ENCODE measurements at places on chromosomes 5 and 9. TPM values are rescaled to one million over a fixed set of nuclear protein-coding genes. Genes with fewer than 3 reads are reported as not detected.

The CLIC3 gene
- 6.4 TPM for total RNA-seq

The TRIM36 gene
- total RNA-seq: 16.2 TPM

The IL17B gene
- total RNA-seq: 2.9 TPM

The C8G gene
- 1.3 TPM for total RNA-seq

The SPOCK1 gene
- 31.8 TPM for total RNA-seq

The PCDHGB5 gene
- 21.5 TPM for total RNA-seq

DNA sequence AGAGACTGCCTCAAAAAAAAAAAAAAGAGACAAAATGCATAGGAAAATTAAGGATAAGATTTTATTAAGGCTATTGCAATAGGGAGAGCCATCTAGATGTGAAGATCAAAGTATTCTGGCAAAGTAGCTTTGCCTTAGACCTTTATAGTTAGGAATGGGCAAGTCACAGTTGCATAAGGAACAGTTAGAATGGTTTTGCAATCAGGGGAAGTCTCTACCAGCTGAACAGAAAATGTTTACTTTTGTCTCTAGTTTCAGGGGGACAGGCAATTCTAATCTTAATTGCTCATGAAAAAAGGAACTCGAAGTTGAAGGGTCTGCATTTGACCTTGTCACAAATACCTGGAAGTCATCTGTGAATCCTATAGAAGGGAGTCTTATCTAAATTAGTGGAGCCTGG lies 13.1 kb upstream of the ATP6V1G1 start:
- DNase-seq: no peak

DNA sequence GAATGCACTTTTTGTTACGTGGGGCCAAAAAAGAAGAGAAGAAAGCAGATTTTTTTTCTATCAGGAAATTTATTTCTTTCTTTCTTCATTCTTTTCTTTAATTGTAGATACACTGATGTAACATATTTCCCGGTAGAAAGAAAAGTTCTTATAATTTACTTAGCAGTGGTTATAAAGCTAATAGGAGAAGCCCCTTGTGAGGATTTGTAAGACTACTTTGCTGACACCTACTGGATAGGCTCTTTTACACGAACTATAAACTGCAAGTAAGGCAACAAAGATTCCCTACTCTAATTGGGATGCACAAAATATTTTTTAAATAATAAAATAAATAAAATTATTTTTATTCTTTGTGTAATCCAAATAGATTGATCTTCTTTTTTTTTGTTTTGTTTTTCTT lies 284.4 kb downstream of the DNAH5 start:
- no peak for DNase-seq

DNA sequence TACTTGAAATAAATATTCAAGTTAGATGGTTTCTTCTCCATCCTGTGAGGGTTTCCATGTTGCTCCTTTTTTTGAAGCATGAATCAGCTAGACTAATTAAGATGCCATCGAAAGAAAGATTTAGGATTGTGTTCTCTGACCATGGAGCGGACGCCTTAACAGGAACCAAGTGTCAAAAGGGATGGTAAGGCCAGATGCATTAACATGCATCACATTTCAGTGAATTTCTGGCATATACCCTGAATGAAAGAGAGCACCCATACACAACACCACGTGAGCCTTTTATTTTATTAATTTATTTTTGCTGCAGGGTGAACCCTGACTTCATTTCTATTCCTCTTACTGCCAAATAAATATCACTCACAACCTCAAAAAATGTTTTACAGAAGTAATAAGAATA lies 1045.3 kb upstream of the ARRDC3 start:
- no peak for DNase-seq

- DNase-seq: no peak
These were observed 43.7 kb upstream of the ANGPTL2 start for GRCh38 chr9:127166111-127166510.

- DNase-seq: no peak
These were observed 320.6 kb upstream of the BRINP1 start for GRCh38 chr9:119689879-119690278.

GRCh38 chr9:135036861-135037465 lies 50.5 kb upstream of the OLFM1 start:
- DNase-seq: no peak

DNA sequence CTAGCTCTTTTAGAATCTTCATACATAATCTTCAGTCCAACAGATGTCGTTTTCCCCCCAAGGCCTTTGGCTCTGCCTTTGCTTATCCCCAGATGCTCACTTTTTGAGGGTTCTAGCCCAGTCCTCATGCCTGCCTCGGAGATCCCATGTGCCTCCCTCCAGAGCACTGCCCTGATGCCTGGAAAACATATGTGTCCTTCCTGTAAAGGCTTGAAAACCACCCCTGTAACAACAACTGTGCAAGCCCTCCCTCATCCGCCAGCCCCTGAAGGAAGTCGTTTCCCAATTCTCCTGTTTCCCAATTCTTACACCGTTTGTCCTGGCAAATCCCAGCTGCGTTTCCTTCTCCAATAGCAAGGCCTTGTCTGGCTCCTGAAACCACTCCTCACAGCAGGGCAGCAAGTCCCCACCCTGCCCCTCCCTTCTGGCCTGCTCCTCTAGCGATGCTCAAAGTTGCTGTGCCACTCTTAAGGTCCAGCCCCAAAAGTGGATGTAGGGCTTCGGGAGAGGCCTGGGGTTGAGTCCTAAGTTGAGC lies 52.2 kb downstream of the SLC36A1 start:
- no peak for DNase-seq

DNA sequence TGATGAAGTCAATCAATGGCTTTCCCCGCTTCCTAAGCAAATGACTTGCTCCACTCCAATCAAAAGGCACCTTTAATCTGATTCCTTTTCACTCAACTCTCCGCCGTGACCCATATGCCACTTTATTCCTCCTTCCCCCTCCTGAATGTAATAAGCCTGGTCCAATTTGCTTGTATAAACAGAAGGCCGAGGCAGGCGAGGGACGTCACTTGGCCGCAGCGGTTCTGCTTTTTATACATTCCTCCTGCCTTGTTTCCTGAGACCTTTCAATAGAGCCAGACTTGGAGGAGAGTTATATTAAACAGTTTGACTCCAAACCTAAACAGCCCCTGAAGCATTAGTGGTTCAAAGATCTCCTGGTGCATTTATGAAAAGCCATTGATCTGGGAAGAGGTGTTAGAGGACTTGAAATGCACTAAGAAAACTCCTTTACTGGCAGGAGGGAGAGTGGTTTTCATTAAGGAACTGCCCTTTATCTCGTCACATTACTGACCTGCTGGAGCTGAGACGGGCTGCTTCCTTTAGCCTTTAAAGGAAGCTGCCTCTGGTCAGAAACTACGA lies 273.4 kb downstream of the SLIT3 start:
- no peak for DNase-seq

- no peak for DNase-seq
These were observed 4.8 kb downstream of the GM2A start for GRCh38 chr5:151257731-151258181.

All from spinal cord (tissue), 10 donors.